Stimulated activated CD8-positive, alpha-beta memory T cell treated with anti-CD3 and anti-CD28 coated beads, Interleukin-4, amount 100 ng/mL, for 24 hours (primary cell): ENCODE measurements at places on chromosomes 3 and 15.
A peak's percentile ranks its signal among the peaks of the same experiment; 100 is the strongest.

DNA sequence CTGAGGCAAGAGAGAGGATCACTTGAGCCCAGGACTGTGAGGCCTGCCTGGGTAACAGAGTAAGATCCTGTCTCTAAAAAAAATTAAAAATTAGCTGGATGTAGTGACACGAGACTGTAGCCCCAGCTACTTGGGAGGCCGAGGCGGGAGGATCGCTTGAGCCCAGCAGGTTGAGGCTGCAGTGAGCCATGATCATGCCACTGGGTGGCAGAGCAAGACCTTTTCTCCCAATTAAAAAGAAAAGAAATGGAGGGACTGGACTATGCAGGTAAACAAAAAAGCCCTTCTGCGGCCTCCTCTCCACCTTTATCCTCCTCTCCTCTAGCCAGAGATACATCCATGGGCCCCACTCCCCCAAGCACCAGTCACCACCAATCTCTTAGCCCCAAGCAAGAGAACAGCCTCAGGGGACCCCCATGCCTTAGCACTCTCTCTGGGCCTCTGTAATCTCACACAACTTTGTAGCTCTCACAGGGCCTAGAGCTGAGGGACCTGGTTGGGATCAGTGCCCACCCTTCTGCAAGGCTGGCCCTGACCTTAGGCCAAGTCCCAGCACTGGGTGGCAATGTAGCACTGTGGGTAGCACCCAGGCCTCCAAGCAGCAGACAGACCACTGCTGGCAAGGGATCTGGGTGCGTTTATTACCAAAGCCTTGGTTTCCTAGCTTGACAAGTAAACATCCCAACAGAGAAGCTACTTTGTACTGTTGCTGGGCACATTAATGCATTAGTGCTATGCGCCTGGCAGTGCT, 43.4 kb downstream of the FAM174B start:
- DNase-seq = no peak

- no peak for DNase-seq
Measured at GRCh38 chr3:71149959-71150954, 433.3 kb downstream of the FOXP1 start.

DNA sequence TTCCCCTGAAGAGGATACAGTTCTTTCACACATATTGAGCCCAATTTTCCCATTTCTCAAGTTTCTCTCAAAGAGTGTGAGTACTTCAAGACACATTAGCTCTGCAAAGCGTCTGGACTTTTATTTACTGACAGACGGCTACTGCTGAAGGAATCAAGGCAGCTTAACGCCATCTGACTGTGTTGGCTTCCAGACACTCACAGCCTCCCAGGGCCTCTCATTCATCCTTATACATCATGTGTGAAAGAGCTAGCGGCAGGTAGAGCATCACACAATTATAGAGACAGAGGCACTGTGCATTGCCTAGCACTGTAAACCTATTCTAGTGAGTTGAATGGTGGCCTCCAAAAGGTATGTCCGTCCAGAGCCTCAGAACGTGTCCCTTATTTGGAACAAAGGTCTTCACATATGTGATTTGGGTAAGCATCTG, 284.1 kb upstream of the STT3B start:
- no peak for DNase-seq

GRCh38 chr3:40615110-40615915, 90.6 kb downstream of the ZNF621 start:
- DNase-seq = no peak

GRCh38 chr3:171604370-171604769, 144.2 kb upstream of the TNIK start:
- DNase-seq = no peak

DNA sequence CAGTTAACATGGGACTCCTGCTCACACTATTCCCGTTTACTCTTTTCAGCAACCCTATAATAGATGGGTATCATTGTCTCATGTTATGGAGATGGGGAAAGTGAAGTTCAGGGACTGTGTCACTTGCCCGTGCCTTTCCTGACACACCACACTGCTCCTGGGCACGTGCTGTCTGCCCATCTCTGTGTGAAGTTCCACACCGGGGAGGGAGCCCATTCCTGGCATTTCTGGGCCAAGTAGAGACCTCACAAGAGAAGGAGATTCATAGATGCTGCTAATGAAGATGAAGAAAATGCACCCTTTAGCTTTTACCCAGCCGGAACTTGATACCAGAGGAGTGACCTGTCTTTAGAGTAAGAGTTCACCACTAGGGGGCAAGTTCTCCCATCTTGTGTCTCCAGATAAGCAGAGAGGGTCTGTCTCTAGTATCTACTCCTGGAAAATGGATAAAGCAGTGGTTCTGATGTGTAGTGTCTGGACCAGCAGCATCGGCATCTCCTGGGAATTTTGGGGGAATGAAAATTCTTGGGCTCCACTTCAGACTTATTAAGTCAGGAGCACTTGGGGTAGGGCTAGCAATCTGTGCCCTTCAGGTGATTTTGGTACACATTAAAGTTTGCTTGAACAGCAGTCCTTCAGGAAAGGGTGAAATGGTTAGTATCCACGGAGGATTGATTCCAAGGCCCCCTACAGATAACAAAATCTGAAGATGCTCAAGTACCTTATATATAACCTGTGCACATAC, 2.0 kb upstream of the TOPBP1 start:
- no peak for DNase-seq

GRCh38 chr3:154120961-154121700, at the start of gene ARHGEF26:
Gene ARHGEF26, plus strand, starts transcription at chr3:154121390. Its CDS starts 603 bp downstream, at chr3:154121993.
- DNase-seq = peak; percentile 49

DNA sequence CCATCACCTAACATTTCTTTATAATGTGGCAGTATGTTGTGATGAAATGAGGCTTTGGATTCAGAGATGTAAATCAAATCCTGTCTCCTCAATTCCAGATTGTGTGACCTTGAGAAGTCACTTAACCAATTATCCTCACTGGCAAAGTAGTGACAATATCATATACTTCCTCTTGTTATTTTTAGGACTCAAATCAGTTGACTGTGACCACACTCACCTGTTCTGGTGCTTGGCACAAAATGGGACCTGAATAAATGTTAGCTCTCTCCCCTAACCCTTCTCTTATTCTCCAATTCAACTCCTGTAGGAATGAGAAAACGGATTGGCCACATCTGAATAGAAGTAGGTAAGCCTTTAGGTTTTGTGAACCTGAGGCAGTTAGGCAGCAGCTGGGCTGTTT, 42.1 kb downstream of the IQCH start:
- DNase-seq = no peak

DNA sequence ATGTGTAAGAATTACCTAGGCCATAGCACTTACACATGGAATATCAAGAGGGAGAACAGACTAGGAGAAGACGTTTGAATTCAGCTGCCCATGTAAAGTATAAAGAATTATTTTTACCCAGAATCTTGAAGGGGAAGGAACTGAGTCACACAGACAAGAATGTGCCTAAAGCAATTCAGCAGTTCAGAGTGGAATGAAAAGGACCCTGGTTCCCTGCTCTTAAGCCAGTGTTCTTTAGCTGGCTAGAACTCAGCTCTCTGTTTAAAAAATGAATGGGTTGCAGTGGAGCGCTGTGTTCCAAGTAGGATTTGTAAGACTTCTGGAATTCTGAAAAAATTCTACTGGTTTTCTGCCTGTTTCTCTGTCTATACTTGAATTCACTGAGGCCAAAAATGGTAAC, 440.2 kb downstream of the LPP start:
- no peak for DNase-seq

DNA sequence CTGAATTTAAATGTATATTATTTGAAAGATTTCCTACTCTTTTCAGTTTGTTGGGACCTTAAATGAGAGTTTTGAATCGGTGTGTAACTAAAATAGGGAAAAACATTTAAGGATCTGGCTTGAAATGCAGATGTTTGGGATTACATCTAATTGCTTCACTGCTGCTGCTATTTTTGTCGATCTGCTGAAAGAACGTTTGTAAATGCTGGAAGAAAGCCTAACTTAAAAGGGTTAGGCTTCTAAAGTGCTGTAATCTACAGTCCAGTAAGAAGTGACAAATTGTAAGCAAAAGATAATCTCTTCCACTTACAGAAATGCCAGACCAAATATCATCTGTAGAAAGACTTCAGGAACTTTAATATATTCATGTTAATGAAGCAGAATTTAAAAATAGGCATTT, 691.6 kb downstream of the ZNF385D start:
- no peak for DNase-seq

- DNase-seq = peak; percentile 39
Measured at GRCh38 chr3:104564045-104564643, 802.6 kb upstream of the ALCAM start.

GRCh38 chr15:63389902-63390670, 8.4 kb upstream of the CA12 start:
- no peak for DNase-seq

DNA sequence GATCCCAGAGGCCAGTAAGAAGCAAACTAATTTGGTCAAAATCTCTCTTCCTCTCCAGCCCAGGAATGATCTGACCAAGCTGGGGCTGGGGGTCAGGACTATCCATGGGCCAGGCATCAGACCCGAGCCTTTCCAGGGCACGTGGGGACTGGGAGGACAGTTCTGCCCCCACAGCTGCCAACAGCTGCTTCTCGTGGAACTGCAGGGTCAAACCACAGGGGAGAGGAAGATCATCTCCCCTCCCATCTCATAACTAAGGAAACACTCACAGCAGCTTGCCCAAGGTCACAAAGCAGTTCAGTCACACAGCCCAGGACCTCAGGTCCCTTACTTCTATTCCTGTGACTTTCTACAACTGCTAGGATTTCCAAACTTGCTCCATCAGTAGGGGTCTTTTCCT, 47.1 kb downstream of the DAPK2 start:
- DNase-seq = no peak

DNA sequence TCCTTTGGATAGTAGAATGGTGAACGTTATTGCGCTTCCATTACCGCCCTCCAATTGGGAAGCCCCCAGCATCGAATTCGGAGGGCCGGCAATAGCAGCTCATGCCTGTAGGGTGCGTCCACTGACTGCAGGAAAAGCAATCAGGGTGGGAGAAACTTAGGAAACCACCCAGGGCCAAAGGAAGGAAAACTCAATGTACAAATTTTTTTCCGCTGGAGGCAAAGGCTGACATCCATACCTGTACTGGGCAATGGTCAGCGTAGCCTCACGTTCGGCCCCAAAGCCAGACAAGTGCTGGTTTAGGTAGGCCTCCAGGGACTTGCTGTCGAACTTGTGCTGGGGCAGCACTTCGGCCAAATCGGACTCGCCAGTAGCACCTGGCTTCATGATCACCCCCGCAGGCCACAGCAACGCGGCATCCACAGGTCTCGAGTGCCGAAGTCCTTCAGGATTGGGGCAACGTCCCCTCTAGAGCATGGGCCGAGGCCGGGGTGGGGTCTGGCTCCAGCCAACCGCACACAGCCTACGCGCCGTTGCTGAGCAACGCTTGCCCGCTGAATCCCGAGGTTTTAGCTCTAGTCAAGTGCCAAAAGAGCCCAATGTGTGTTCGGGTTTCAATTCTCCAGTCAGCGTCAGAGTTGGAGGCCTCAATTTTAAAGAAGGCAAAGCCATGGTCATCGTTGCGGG, at the start of gene ACAD11:
ACAD11 (minus strand) TSS at position 445 of the 687 bp plus-strand sequence; CDS start at position 387, 58 bp downstream.
- no peak for DNase-seq

DNA sequence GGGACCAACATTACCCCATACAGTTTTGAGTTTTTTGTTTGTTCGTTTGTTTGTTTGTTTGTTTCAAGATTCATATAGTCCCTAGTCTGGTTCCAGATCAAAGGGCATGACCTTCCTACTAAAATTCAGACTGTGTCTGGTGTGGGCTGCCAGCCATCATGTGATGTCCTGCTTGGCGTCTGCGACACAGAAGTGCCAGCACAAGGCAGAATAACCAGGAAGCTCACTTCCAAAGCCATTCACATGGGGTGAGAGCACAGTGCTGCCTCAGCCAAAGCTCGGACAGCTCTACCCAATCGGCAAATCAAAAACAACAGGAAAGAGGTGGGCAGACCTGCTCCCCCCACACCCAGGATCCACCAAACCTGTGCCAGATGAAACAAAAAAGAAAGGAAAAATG, 142.6 kb upstream of the THBS1 start:
- no peak for DNase-seq

GRCh38 chr15:70453766-70454165, 309.6 kb downstream of the UACA start:
- DNase-seq = no peak

- DNase-seq = no peak
Measured at GRCh38 chr3:159824333-159824732, 164.3 kb upstream of the IL12A start.

GRCh38 chr15:78239811-78240210, 5.4 kb upstream of the ACSBG1 start:
- DNase-seq = no peak

DNA sequence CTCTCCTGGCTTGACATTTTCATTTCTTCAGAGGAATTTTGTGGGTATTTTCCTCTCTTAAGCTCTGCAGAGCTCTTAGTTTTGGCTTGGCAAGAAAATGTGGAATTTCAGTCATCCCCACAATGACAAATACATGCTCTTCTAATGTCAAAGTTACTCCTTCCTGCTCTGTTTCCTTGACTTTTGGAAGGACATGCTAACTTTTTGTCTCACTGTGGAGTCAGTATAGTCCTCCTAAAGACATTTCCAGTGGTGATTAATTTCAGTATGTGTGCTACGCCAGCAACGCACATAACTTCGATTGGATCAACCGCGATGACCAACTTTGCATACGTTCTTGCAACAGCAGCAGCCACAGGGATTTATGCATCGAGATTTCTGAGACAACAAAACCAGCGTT, 13.3 kb downstream of the EBLN2 start:
- no peak for DNase-seq

- no peak for DNase-seq
Measured at GRCh38 chr3:52216585-52217408, 8.6 kb downstream of the TLR9 start.

GRCh38 chr15:61079529-61079928, 149.6 kb downstream of the RORA start:
- DNase-seq = no peak

DNA sequence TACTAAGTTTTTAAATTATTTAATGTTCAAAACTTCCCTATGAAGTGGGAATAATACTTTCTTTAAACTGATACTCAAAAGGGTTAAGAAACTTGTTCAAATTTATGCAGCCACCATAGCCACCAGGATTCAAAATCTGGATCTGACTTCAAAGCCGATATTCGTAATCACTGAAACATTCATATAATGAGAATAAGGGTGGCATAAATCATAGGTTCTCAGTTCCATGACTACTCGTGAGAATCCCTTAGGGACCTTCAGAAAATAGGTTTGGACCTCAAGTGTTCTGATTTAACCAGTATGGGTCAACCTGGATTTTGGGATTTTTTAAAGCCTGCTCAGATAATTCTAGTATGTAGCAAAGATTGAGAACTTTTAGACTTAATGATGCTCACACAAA, 160.6 kb downstream of the RBMS3 start:
- no peak for DNase-seq
